Mesothelial cell of epicardium (in vitro differentiated cells): ENCODE measurements at places on chromosomes 2 and 18.
A peak's percentile ranks its signal among the peaks of the same experiment; 100 is the strongest.

DNA sequence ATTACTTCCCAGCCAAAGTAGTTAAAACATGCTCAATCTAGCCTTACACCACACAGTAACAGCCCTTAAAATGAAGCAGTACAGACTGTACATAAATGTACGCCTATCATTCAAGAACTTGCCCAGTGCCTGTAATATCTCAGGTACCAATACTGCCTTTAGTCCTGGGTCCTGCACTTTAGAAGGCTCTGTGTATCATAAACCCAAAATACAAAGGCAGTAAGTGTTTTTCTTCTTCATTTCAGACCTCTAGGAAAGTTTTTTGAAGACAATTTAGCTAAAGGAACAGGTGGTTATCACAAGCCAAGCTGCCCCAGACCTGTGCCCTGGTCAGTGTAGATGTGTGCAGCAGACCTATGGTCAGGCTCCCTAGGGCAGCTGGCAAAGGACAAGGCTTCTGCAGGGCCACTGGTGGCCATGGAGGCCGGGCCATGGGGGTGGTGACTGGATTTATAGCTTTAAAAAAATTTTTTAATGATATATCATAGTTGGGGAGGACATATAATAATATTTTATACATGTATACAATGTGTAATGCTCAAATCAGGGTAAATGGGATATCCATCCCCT, 18.8 kb downstream of the LPIN2 start:
- DNase-seq, result no peak

DNA sequence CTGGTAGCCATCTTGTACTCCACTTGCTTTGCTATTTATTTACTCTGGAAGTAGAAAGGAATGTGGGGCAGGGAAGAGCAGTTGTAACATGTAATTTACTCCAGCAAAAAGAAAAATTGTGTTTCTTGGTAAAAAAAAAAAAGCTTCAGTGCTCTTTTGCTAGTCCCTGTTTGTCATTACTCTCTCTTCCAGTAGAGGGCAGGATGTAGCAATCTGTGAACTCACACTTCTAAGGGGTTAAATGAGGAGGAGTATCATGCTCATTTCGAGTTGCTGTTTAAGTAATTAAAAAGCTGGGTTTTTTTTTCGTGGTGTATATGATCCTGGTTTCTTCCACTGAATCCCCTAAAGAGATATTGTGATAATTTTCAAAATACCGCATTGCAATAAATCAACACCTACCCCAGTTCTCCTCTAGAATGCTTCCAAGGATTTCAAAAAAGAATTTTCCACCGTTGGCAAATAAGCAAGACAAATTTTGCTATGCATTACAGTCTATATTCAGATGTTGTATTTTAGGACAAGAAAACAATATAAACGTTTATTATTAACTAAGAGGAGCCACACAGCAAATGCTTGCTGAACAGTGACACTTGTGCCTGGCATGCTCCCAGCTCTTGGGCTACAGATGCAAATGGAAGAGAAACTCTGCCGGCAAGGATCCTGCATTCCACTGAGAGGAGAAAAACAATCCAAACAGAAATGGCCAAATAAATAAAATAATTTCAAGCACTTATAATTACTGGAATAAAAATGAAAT, 261.6 kb downstream of the ASXL3 start:
- DNase-seq, result no peak

DNA sequence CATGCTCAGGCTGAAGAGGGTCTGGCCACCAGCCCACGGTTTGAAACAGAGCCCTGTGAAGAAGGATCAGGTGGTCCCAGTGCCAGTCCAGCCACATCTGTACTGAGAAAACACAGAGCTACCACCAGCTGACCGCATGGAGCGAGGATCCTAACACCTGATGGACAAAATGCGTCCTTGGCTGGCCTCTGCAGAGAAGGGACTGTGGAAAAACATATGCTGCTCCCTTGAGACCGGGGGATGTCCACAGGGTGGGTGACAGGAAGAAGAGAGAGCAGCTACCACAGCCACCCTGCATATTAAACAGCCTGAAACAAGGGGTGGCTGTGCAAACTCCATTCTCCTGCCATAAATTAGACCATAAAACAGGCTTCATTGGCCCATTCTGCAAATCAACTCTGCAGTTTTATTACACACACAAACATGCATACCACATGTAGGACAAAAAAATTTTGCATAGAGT, 137.2 kb downstream of the BCL2 start:
- DNase-seq, result no peak

GRCh38 chr18:58525517-58525916, 103.4 kb downstream of the ALPK2 start:
- DNase-seq, result peak; percentile 22

- DNase-seq, result no peak
Observed at GRCh38 chr2:110748489-110748867, 16.1 kb downstream of the ACOXL start.

DNA sequence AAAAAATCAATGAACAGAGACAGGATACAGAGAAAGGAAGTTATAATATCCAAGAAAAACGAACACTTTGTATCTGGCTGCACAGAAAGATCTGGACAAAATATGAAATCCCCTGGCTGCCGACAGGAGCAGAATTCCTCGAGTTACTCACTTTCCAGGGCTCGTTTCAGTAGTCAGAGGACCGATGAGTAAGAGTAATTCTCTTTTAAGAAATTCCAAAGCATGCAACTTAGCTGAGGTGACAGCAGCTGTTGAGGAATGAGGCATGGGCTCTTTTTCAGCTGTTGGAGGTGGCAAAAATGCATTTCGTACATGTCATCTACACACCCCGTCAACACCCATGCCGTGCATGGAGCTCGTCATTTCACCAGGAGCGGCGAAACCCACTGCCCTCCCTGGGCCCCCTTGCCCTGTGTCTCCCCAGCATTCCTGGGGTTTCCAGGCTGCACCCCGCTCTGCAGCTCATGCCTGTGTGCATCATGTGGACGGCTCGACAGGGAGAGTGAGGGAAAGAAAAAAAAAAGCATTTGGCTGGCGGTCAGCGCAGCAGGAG, 210.8 kb upstream of the SMIM21 start:
- DNase-seq, result no peak

DNA sequence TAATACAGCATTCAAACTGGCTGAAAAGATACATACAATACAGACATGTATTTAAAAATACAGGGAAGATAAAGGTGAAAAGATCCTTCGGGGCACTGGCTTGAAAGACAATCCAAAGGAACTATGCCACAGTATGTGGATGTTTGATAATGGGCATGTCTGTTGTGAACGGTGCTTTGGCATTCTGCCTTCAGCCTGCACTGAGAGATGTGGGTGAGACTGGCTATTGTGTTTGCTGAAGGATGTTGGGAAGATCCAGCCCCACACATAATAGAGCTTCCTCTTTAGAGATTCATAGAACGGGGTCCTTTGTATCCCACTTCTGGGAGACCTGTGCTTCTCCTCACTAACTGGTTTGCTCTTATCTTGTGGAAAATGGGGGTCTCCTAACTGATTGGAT, 65.1 kb upstream of the CXCR4 start:
- no peak for DNase-seq
